ENCODE measurements at places on chromosomes 1 and 21.

- DNase-seq = peak; percentile 51
These were observed 187.8 kb downstream of the ETS2 start for GRCh38 chr21:38993561-38993960.

DNA sequence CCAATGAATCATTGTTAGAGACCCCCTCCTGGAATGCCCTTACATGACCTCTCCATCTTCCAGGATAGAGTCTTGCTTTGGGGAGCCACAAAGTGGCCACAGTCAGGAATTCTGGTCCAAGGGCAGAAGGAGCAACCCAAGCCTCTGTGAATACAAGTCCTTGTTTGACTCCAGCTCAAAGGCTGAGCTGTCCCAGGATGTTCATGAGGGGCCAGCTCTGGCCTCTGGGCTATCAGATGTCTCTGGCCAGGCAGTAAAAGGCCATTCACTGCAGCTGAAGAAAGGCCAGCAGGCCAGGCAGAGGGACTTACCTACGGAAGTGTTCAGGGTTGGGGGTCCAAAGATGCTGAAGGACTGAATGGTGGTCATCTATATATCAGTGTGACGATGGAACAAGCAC lies 98.3 kb upstream of the IPO9 start:
- no peak for DNase-seq

GRCh38 chr1:91781901-91782622 lies 103.9 kb downstream of the TGFBR3 start:
- DNase-seq = no peak

GRCh38 chr1:19665496-19666465 lies 1.1 kb downstream of the HTR6 start:
- no peak for DNase-seq

- no peak for DNase-seq
These were observed 78.4 kb downstream of the HS2ST1 start for GRCh38 chr1:86992861-86993260.

- no peak for DNase-seq
These were observed 34.5 kb downstream of the SLC45A1 start for GRCh38 chr1:8352471-8352845.

GRCh38 chr1:99252630-99253029 lies 11.7 kb upstream of the PLPPR4 start:
- no peak for DNase-seq

DNA sequence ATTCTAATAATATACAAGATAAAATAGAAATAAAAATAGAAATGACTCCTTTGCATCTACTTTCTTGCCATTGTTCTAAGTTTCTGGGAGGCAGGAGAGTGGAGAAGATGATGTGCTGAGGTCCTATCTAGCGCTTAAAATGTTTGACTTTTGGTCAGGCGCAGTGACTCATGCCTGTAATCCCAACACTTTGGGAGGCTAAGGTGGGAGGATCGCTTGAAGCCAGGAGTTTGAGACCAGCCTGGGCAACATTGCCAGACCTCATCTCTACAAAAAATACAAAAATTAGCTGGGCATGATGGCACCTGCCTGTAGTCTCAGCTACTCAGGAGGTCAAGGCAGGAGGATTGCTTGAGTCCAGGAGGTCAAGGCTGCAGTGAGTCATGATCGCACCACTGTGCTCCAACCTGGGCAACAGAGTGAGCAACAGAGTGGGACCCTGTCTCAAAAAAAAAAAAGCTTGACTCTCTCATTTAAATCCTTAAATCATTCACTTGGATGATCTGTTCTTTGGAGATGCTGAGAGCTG lies 24.2 kb upstream of the SLC45A1 start:
- DNase-seq = no peak

- DNase-seq = no peak
These were observed 719 bp downstream of the SOD1 start for GRCh38 chr21:31660259-31660565.

- DNase-seq = peak; percentile 35
These were observed 116.7 kb downstream of the RHOU start for GRCh38 chr1:228852024-228852423.

DNA sequence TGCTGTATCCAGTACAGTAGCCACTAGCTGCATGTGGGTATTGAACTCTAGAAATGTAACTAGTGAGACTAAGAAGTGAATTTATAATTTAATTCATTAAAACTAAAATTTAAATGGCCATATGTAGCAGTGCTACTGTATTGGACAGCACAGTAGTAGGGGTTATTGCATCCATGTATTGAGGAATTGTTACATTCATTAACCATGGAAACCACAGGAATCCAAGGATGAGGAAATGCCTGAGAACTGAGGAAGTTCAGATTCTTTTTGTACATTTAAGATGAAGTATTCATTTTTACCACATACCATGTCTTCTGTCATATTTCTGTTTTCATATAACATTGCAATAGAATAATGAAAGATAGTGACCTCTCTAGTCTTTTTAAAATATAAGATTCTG lies 2.6 kb downstream of the MTF2 start:
- no peak for DNase-seq

- no peak for DNase-seq
These were observed 12.7 kb downstream of the CDCA8 start for GRCh38 chr1:37704966-37705365.

GRCh38 chr1:202671399-202671798 lies 38.9 kb downstream of the SYT2 start:
- DNase-seq = no peak

- DNase-seq = no peak
These were observed 11.9 kb downstream of the PTPN22 start for GRCh38 chr1:113859478-113860175.

GRCh38 chr1:150165622-150166612 lies 16.2 kb downstream of the PLEKHO1 start:
- DNase-seq = peak; percentile 57
